NCI-H1048 (cell line): ENCODE measurements at places on chromosomes 2 and 18.

GRCh38 chr2:74878551-74878950 lies 44.6 kb downstream of the HK2 start:
- no peak for DNase-seq

- no peak for DNase-seq
These were observed 155.3 kb upstream of the PKDCC start for GRCh38 chr2:41892476-41892875.

DNA sequence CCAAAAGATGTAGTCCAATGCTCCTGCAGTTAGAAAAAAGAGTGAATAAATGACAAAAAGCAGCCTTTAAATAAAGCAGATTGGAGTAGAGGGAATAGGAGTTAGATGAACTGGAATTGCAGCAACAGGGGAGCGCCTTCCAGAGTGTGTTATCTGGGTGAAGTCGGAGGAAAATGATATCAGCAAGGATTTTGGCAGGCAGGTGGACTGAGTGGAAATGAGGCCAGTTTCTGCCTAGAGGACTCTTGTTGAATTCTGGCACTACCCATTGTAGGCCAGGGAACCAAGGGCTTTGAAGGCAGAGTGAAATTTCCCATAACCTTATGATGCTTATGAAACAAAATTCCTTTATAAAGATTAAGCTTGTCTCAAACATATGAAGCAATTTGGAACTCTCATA lies 59.8 kb downstream of the AKAIN1 start:
- DNase-seq = no peak

GRCh38 chr18:47997338-47997780 lies 66.9 kb upstream of the SMAD2 start:
- no peak for DNase-seq

DNA sequence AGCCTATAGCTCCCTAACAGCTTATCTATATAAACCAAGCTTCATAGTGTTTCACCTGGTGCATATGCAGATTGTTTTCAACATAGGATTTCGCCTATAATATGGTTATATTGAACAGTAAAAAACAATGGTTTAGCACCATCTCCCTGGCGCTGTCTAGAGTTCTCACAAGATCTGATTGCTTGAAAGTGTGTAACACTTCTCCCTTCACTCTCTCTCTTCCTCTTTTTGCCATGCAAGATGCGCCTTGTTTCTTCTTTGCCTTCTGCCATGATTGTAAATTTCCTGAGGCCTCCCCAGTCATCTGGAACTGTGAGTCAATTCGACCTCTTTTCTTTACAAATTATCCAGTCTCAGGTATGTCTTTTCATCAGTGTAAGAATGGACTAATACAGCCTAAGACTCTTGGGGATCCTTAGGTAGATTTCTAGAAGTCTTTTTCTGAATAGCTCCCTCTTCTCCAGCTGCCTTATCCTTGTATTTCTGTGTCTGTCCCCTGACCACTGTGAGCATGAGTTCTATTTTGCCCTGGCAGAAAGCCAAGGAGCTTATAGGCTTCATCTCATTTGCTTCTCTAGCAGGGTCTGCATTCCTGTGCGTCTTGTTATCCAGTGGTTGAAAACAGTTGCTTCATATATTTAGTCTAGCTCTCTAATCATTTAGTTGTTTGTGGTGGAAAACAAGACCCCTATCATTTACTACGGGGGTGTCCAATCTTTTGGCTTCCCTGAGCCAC lies 401.6 kb downstream of the GPD2 start:
- no peak for DNase-seq

- DNase-seq = no peak
These were observed 13.3 kb upstream of the IMPACT start for GRCh38 chr18:24413148-24413547.

- no peak for DNase-seq
These were observed 144.1 kb downstream of the ZFP36L2 start for GRCh38 chr2:43082111-43082894.

- no peak for DNase-seq
These were observed 3.5 kb upstream of the NFATC1 start for GRCh38 chr18:79392226-79392625.

GRCh38 chr18:3036108-3036507 lies 23.2 kb upstream of the LPIN2 start:
- no peak for DNase-seq

DNA sequence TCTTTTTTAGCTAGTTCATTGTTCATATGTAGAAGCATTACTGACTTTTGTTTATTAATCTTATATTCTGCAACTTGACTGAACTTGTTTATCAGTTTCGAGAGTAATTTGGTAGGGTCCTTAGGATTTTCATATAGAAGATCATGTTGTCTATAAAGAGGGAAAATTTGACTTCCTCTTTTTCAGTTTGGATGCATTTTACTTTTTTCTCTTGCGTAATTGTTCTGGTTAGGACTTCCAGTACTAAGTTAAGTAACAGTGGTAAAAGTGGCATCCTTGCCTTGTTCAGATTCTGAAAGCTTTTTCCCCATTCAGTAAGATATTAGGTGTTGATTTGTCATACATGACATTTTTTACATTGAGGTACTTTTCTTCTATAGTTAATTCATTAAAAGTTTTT lies 726.0 kb downstream of the KCNJ3 start:
- no peak for DNase-seq

DNA sequence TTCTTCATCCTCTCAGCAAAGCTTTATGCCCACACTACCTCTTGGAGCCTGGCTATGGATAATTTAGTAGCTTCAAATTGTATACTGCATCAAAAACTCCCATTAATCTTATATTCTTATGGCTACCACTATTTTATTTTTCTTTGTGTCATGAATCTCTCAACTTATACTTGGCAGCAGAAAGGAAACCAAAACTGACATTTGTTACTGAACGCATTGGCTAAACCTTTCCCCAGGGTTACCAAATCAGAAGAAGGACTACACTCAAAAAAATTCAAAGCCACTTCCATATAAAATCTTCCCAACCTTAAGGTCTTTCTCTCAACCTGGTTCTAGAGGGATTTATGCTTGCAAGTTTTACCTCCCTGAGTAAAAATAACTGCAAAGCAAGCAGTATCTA lies 97.0 kb upstream of the REG3G start:
- no peak for DNase-seq

DNA sequence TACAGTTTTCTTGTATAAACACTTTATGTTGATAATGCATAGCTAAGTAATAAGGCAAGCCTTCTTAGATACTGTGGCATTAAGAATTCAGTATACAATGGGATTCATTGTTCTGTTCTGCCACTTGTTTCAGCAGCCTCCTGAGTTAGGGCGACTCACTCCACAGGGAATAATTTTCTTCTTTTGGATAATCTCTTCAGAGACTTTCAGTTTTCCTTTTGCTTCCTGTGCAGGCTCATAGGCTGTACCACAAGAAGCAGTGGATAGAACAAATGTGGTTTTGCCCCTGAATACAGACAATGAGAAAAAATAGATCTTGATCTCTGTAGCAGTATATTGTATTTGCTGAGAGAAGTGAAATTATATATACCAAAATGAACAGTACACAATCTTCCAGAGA lies 298.0 kb downstream of the ZNF407 start:
- no peak for DNase-seq

GRCh38 chr2:85907671-85908157 lies 18.9 kb upstream of the ST3GAL5 start:
- DNase-seq = no peak

DNA sequence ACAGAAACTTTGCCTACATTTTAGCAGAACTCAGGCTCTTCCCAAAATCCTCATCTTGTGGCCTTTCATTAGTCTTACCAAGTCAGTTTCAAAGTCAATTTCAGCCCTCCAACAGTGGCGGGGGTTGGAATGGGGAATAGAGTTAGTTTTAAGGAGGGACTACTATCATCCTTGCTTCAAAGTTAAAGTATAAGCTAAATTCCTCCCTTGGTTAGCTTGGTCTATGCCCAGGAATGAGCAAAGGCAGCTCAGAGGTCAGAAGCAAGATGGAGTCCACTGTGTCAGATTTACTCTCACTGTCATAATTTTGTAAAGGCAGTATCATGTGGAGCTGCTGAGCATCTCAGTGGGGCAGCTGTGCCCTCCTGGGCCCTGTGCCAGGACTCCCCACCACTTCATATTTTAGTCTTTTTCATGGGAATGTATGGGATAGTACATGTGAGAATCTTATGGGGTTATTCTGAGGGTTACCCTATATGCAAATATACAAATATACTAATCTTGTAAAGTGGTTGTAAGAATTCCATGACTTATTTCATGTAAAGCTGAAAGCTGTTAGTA lies 145.2 kb upstream of the MMADHC start:
- DNase-seq = no peak

GRCh38 chr2:144521686-144522085 lies 1.8 kb upstream of the ZEB2 start:
- DNase-seq = no peak

- DNase-seq = no peak
These were observed 13.5 kb downstream of the INPP4A start for GRCh38 chr2:98458207-98458606.

DNA sequence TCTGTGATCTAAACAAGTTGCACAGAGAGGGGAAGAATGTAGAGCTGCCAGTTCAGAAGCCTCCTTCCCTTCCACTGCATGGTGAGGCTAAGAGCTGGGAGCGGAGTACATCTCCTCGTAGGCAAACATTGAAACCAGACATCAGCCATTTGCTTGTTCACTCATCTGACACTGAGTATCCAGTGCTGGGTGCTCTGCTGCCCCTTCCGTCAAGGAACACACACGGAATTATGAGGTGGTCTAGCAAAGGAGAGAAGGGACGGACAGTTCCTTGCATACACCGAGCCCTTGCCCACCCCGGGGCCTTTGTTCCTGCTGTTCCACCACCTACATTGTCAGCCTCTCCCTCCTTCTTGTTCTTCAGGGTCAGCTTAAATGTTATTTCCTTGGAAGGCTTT lies 44.6 kb downstream of the SLC4A1AP start:
- no peak for DNase-seq

DNA sequence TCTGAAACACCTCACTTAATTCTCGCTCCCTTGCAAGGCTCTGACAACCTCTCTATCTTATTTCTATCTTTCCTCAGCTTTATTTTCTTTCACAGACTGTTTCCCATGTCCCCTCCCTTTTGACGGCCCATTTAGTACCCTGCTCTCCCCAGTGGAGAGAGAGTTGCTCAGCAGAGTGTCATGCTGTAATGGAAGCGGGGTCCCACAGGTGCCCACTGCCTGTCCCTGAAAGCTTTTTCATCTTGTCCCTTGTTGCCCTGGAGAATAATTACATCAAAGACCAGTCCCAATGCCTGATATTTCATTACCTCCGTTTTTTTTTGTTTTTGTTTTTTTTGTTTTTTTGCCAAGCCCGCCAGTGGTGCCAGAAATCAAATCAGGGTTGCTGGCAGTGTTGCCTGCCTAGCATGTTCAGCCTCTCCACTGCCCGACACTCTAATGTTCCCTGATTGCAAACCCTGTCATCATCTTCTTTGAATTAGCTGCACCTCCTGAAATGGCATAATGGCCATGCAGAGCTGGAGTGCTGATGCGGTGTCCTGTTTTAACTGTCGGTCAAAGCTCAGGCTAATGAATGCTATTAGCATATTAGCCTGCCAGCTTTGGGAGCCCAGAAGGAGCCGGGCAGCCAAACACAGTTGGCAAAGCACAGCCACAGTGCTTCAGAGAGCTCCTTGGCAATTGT lies 71.2 kb upstream of the CAVIN2 start:
- no peak for DNase-seq

DNA sequence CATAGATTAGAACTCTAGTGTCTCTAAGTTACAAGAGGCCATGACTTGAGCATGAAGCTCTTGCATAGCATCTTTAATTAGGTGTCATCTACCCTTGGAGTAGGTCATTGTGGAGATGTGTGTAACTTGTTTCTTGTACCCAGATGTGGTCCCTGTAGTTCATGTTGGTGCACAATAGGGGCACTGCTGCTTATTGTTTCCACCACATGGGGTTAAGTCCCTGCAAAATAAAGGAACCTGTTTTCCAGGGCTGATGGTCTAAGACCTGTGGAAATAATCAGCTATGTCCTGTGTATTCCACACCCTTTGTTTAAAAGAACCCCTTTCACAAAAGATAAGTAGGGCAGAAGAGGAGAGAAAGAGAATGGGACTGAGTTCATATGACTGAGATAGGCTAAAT lies 28.6 kb downstream of the ASXL3 start:
- DNase-seq = no peak

- no peak for DNase-seq
These were observed 126.7 kb downstream of the PRKCE start for GRCh38 chr2:45777996-45778719.

DNA sequence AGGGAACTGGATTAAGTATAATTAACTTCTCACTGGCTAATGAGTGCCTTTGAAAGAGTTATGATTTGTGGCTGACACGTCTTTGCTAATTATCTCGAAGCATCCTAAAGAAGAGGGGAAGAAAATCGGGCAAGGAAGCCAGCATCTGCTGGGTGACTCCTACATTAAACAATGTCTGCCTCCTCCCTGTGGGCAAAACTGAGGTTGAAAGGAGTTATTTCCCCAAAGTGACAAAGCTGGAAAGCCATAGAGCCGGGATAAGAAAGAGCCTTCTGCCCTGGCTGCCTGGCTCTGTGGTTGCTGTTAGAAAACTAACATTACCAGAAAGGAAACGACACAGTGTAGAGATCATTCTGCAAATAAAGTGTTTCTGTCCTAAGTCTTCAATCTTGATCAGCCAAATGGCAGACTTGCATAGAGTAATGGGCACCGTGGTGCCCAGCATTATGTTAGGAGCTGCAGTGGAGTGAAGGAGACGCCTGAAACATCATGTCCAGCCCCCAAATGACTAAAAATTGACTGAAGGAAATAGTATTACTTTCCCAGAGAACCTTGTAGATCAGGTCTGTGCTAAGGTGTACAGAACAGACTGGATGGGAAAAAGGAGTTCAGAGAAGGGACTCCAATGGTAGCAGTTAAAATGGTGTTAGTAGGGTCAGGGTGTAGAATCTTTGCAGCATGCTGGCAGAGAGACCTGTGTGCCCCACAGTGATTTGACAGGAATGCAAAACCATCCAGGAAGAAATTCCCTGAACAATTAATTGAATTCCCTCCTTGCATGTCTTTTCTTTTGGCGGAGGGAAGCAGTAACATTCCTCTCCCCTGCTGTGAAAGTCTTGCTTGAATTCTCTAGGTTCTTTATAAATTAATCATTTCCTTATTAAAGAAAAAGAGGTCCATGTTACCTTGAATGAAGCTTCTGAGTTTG lies 44.4 kb downstream of the ALPK2 start:
- no peak for DNase-seq

DNA sequence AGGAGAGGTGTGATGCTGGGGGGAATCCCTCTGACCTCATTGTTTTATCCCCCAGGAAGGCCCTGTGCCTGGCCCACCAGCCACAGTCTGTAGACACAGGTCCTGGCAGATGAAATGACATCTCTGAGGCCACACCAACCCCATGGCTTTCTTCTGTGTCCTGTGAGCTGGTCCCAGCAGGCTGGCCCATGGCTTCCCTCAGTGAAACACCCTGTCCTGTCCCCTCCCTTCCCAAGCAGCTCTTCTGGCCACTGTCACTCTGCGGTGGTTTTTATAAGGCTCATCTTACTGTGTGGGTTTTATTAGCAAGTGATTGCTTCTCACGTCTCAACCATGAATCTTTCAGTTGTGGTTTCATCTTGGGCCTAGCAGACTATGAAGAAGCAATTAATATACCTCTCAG lies 102.8 kb upstream of the STPG4 start:
- DNase-seq = no peak

DNA sequence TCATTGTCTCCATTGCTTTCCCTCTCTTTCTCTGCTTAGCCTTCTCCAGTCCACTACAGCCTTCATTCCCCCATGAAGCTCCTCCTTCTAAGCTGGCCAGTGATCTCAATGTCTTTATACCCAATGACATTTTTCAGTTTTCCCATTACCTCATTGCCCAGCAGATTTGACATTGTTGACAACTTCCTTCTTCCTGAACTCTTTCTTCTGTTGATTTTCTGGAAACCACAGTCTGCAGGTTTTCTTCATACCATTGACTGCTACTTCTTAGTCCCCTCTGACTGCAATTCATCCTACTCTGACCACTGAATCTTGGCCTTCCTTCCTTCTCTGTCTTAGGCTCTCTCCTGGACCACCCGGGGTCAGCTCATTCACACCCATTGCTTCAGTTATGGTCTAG lies 22.9 kb upstream of the SPP2 start:
- DNase-seq = no peak
